ENCODE measurements at places on chromosomes 4 and X.

GRCh38 chr4:76365636-76366035, 55.3 kb downstream of the CCDC158 start:
- DNase-seq: no peak

DNA sequence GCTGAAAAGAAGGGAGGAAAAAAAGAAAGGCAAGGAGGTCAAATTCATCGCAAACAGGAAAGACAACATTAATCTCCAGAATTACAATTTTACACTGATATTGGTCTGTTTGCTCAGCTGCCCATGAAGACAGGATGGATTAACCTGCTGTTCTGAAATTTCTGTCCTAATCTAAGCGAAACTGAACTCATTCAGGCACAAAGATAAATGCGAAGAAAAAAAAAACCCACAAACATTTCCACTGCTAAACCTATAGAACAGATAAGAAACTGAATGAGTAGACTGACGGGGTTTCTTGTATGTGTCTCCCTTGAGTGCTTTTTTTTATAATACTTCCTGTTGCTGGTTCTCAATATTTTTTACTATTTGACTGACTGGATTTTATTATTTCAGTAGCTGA, 251.8 kb upstream of the FTHL17 start:
- peak; percentile 53 for DNase-seq

DNA sequence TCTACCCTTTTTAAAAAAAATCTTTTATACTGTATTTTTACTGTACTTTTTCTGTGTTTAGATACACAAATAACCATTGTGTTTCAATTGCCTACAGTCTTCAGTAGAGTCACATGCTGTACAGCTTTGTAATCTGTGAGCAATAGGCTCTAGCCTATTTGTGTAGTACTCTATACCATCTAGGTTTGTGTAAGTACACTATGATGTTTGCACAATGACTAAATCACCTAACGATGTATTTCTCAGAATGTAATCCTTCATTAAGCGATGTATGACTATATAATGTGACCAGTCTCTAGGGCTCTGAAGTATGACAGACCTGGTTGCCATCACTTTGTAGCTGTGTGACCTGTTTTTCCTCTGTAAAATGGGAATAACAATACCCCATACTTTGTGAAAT, 14.2 kb upstream of the DCAF4L1 start:
- DNase-seq: no peak

DNA sequence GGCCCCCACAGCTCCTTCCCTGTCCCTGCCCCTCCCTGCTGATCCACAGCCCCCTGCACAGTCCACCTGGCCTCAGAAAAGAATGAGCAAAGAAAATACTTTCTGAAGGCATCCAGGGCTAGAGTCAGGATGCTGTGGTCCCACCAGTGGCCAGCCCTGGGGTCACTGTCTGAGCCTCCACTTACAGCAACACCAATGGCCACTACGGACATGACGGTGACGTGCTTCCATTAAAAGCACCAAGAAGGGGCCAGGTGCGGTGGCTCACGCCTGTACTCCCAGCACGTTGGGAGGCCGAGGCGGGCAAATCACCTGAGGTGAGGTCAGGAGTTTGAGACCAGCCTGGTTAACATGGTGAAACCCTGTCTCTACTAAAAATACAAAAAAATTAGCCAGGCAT, 4.0 kb downstream of the JAKMIP1 start:
- DNase-seq: no peak

GRCh38 chr4:76197031-76197743, 16.4 kb downstream of the SCARB2 start:
- DNase-seq: no peak

Data from MM.1S (cell line).